ENCODE measurements at places on chromosomes 4 and X.

GRCh38 chr4:30718021-30718542, 2.1 kb upstream of the PCDH7 start:
- no peak for DNase-seq

DNA sequence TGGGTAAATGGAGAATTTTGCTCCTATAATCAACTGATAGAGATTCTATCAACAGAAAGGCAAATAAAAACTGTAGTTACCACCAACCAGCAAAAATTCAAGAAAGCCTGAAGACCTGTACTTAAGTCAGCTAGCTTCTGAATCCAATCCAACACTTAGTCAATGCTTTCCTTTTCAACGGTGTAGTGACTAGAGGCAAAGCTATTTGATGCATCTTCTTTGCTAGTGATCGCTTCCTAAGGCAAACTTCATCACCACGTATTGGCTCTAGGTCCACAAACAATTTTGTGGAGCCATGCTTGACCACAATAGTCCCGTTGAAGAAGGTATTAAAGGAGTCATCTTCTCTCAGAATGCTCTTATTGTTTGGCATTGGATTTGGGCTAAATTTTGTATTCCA, 25.0 kb upstream of the UBA6 start:
- DNase-seq = no peak

- no peak for DNase-seq
These were observed 174.1 kb downstream of the RBMX2 start for GRCh38 chrX:130575831-130576389.

- no peak for DNase-seq
These were observed 235.4 kb downstream of the HNRNPD start for GRCh38 chr4:82138374-82138773.

- no peak for DNase-seq
These were observed 1130.3 kb downstream of the RAPGEF2 start for GRCh38 chr4:160233141-160233540.

DNA sequence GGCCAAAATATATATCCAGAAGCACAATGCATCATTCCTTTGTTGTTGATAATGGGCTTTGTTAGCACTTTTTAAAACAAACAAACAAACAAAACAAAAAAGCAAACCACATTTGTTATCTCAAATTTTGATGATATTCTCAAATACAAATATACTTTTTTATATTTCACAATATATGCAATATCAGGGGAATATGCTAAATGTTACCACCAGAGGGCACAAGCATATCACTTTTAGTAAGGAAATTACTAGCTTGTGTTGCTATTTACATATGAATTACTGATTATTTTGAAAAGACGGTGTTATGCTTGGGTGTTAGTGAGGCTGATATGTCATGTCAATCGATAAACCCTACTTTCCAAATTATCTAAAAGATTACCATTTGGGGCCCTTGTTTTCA, 29.1 kb downstream of the RIPPLY1 start:
- DNase-seq = no peak

- DNase-seq = no peak
These were observed 39.2 kb upstream of the TLR3 start for GRCh38 chr4:186029571-186030398.

DNA sequence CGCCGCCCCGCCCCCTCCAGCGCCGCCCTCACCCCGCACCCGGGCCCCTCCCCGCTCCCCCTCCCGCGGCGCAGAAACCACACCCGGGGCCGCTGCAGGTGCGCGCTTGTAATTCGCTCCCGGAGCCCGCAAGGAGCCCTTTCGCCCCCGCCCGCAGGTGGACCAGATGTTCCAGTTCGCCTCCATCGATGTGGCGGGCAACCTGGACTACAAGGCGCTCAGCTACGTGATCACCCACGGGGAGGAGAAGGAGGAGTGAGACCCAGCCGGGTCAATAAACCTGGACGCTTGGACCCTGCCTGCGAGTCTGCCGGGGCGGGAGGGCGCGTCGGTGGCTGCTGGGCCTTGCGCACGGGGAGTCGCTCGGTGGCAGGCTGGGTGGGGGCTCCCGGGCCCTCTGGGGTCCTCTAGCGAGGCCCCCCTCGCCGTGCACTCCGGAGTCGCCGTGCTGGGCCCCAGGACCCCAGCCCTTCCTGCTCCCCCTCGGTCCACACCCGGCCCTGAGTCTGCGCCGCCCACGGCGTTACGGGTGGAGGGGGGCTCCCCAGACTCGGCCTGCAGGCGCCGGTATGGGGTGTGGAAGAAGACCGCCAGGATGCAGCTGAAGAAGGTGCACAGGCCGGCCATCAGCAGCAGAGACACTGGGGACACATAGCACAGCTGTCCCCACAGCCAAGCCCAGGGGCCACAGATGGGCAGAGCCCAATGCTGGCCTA, 7.1 kb downstream of the SLC49A3 start:
- DNase-seq = no peak

DNA sequence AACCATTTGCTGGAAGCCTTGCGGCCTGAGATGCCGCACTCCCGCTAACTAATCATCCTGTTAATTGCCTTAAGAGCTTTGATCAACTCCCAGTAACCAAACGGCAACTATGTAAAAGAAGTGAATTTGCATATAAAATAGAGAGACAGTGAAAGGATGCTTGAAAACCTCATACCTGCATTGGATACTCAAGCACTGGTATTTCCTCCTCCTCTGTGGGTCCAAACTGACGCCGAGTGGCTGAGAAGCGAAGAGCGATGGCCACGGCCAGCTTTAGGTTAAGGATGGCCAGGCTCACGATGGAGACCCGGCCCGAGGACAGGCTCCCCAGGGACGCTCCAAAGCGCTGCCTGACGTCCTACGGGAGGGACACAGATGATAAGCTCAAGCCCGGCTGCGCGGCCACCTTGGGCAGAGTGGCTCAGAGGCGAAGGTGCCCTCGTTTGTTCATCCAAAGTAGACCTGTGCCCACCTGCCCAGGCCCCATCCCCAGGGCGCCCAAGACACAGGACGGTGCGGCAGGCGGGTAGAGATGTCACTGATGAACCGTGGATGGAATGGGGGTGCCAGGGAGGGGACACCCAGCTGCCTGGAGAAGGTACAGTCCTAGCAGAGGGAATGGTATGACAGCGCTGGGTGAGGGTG, 43.6 kb downstream of the ACOX3 start:
- DNase-seq = no peak

- DNase-seq = no peak
These were observed 612 bp downstream of the CPLX1 start for GRCh38 chr4:825063-825970.

DNA sequence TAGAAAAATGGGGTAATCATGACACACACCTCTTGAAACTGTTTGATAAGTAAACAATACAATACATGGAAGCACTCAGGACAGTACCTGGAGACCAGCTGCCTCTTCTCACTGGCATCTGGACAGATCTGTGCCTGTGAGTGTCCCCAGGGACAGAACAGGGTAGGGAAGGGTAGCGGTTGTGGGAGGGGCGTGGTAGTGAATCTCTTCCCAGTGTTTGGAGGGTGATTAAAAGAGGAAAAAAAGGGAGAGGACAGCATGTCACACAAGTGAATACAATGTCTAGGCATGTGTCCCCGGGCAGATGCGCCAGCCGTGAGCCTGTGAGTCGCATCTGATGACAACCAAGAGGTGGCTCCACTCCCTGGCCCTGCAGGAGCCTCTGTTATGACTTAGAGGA, 138.8 kb upstream of the MSX1 start:
- DNase-seq = no peak

DNA sequence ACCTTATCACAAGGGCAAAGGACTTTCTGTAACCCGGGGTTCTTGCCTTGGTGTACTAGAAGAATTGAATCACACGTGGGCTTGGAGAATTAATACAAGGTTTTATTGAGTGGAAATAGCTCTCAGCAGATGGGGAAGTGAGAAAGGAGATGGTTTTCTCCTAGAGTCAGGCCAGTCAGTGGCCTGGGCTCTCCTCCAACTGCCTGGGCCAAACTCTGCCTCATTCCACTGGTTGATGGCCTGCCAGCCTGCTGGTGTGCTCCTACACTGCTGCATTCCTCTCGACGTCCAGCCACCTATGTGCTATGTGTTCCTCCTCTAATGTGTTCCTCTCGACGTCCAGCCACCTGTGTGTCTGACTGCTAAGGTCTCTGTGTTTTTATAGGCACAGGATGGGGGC, 35.3 kb upstream of the SPIN2A start:
- no peak for DNase-seq

- no peak for DNase-seq
These were observed 51.1 kb downstream of the TMEM156 start for GRCh38 chr4:38980903-38981676.

GRCh38 chrX:10537308-10537707, 83.1 kb downstream of the MID1 start:
- no peak for DNase-seq

DNA sequence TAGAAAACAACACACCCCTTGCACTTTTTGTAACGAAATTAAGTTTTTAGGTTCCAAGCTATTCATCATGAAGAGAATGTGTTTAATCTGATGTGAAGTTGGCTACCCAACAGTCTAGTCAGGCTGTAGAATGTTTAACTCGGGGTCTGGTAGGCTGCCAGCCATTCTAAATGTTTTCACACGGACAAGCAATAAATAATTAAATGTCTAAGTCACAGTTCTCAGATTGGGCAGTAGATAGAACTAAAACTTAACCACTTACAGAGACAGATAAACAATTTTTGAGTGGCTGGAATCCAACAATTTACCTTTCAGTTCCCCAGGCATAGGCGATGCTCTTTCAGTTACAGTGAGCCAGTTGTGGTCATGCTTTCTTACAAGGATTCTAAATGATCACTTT, 66.5 kb downstream of the CHIC2 start:
- DNase-seq = no peak

DNA sequence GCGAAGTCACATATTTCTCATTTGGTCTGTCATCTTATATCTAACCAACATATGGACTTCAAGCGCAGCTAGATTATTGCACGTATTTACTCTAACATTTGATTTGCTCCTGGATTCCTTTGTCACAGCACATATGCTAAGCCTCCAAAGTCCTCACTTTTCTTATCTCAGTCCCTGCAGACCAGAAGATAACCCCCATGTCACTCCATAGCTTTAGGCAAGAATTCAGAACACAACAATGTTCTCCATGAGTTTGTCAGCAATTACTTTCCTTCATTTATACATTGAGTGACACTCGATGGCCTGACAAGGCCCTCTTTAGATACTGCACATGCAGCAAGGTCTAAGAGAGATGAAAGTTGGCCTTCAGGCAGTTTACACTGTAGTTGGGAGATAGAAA, 4.8 kb upstream of the STATH start:
- no peak for DNase-seq

- no peak for DNase-seq
These were observed 37.5 kb upstream of the ADH1C start for GRCh38 chr4:99390055-99390454.

GRCh38 chr4:146132445-146132844, 43.1 kb upstream of the LSM6 start:
- DNase-seq = no peak

DNA sequence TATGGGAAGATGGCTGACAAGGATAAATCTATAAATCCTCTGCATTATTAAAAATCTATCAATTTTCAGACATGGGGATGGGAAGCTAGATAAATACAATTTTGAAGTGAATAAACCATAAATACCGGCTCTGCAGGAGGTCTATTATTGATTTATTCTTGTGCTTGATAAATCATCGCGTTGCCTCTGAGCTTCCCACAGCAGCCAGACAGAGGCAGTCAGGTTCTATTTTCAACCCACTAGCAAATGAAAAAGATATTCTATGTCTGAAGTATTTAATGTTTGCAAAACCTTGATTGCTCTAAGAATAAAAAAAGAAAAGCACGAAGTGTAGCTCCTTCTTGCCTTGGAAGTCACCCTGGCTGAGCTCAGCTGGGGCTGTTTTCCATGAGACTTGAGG, 216.2 kb downstream of the DHRSX start:
- DNase-seq = no peak

- no peak for DNase-seq
These were observed 285.9 kb downstream of the GBA3 start for GRCh38 chr4:22978656-22979055.

- DNase-seq = no peak
These were observed 18.4 kb upstream of the P2RY8 start for GRCh38 chrX:1555370-1555769.

DNA sequence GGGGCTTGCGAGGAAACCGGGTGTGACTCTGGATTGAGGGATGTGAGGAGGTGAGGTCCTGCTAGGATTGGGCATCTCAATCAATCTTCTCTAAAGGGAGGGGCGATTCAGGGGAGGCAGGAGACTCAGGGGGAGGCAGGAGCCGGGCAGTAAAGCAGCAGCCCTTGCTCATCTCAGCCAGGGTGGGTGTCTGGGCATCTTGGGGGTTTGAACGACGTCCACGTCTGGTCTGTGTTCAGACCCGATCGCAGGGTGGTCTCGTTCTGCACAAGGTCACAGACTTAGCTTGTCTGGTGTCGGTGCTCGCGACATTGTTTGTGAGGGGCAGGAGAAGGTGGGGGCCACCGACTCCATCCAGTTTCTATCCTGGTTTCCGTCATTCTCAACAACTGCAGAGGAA, 231.3 kb upstream of the PSAPL1 start:
- DNase-seq = no peak

- no peak for DNase-seq
These were observed at the start of gene CLNK for GRCh38 chr4:10684631-10685030. CLNK (minus strand) TSS chr4:10684768; CDS start chr4:10667869, 16,899 bp downstream.

DNA sequence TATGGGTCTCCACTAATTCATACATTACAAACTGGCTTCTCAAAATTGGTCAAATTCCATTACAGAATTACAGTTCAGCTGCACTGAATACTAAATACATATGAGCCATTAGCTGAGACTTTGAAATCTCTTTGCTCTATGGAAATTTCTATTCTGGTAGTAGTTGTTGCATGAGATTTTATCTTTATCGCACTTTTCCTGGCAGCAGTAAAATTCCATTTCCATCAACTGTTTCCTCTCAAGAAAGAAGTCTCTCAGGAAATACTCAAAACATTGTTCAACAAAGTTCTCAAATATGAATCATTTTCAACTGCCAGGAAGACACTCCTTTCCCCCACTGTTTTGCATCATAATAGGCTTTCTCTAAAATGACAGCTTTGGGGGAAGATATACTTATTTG, 51.3 kb downstream of the ATP11C start:
- DNase-seq = no peak

GRCh38 chr4:1655676-1656075, 28.4 kb downstream of the FAM53A start:
- no peak for DNase-seq

DNA sequence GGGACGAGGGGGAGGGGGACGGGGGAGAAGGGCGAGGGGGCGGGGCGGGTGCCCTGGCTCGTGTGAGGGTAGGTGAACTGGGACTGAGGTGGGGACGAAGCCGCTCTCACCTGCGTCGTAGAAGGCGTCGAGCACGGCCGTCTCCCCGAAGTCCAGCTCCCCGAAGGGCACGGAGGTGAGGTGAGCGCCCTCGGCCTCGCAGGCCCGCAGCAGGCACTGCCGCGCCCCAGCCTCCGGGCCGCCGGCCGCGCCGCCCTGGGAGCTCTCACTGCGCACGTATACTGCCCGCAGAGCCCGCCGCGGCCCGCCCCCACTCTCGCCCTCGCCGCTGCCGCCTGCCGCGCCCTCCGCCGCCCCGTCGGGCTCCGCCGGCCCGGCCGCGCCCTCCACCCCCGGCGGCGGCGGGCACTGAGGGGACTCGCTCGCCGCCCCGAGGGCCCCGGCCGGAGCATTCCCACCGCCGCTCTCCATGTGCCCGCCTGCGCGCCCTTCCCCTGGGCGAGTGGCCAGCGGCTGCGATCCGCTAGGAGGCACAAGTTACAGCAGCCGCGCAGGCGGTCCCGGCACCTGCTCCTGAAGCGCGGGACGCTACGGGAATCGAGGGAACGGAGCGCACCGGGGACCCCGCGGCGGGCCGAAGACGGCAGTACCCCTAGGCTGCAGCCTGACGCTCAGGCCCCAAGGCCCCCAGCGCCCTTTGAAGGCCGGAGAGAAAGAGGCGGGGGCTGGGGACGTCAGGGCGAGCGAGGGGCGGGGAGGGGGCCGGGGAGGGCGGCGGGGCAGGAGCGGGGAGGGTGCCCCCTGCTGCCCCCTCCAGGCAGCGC, at the start of gene MAP3K15:
TSS of gene MAP3K15 (minus strand) at position 718 of the 824 bp plus-strand sequence. CDS start at position 471, 247 bp downstream.
- DNase-seq = no peak

All from activated CD4-positive, CD25-positive, alpha-beta regulatory T cell (primary cell).